Activated naive CD4-positive, alpha-beta T cell (primary cell): ENCODE measurements at places on chromosomes 13 and 19.

DNA sequence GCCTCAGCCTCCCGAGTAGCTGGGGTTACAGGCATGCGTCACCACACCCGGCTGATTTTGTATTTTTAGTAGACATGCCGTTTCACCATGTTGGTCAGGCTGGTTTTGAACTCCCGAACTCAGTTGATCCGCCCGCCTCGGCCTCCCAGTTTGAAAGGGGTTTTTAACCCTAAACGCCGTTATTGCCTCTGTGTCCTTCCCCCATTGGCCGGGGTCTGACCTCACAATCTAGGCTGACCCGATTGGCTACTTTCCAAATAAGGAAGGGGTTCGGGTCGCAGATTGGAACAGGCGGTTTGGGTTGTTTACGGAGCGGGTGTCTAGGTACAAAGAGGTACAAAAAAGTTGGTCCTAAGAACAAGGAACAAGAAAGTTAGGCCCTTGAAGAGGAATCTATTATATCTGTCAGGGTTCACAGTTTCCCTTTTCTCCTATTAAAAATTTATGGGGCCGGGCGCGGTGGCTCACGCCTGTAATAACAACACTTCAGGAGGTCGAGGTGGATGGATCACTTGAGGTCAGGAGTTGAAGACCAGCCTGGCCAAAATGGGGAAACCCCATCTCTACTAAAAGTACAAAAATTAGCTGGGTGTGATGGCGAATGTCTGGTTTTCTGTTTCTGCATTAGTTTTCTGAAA lies 1.0 kb downstream of the ZNF253 start:
- no peak for DNase-seq

DNA sequence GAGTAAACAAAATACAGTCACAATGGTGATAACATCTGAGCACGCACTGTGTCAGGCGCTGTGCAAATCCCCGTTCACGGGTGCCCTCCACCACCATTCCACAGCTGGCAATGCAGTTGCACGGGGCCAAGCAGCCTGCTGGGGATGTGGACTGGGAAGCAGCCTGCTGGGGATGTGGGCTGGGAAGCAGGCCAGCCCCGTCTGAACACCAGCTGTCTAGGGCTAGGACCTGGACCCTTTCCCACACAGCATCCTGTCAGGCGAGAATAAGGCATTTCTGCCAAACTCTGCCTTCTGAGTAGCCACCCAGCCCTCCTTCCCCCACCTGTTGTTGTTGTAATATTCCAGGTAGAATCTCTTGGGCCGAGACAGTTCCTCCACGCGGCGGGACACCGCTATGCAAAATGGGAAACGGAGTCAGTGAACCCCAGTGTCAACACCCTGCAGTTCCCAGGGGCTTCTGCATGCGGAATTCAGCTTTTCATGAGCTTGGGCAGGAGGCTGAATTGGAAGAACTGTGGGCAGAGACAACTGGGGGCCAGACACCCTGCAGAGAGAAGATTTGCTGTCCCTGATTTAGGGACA lies 27.8 kb upstream of the MIER2 start:
- no peak for DNase-seq

- no peak for DNase-seq
These were observed 436.7 kb downstream of the FGF9 start for GRCh38 chr13:22107549-22107948.

- no peak for DNase-seq
These were observed 1721.4 kb downstream of the PCDH9 start for GRCh38 chr13:65508745-65509144.

GRCh38 chr19:51018745-51019543 lies 565 bp downstream of the KLK10 start:
- DNase-seq = no peak

- DNase-seq = no peak
These were observed 26.4 kb downstream of the LEUTX start for GRCh38 chr19:39805104-39805503.

GRCh38 chr13:44698066-44698465 lies 121.9 kb upstream of the TSC22D1 start:
- DNase-seq = no peak

GRCh38 chr19:19224852-19225494 lies 13.2 kb downstream of the NCAN start:
- DNase-seq = peak; percentile 75

DNA sequence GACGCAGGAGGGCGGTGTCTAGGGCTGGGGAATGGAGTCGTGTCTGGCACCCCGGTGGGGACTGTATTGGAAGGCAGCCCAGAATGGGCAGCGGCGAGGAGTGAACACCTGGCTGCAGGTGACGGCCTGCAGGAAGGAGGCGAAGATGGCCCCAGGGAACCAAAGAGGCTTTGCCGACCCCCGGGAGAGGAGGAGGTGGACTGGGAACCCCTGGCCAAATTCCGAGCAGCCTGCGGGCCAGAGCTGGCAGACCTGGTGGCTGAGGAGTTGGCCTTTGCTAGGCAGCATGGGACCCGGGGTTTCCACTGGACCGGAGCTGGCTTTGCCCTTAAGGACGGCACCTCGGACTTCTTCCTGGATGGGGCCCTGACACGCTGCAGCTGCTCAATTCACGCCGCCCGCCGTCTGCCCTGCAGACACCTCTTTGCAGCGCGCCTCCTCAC lies 25.9 kb downstream of the ZSWIM9 start:
- no peak for DNase-seq

GRCh38 chr13:101691341-101691860 lies 238.9 kb downstream of the ITGBL1 start:
- no peak for DNase-seq

DNA sequence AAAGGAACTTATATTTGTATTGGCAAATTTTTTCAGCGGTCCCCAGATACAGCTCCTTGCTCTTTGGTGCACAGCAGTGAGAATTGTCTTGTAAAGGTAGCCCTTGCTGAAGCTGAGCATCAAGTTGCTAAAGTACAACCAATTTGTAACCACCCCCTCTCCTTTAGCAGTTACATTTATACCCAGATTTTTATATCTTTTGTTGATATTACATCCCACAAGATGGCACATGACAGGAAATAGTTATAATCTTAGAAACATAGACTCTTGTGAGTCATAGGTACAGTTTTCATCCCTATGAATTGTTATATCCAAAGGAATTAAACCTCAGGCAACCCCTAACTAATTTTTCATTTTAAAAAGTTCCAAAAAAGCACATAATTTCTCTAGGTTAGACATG lies 523.0 kb upstream of the SLITRK1 start:
- DNase-seq = no peak

DNA sequence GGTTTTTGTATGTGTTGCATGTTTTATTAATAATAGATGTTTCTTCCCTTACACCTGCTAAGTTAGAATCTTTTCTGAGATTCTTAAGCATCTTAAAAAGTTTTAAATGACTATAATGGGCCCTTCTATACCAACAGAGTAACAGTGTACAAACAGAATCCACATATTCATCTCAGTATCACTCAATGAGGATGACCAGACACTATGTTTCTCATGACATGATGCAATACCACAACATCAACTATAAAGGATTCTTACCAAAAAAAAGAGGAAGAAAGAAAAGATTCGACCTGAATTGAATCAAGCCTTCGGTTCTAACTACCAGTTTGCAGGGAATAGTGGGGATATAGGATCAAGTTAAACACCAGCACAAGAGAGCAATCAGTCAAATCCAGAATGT lies 56.5 kb downstream of the INTS6 start:
- no peak for DNase-seq

GRCh38 chr19:46491975-46492682 lies 3.5 kb downstream of the PNMA8B start:
- DNase-seq = no peak

- no peak for DNase-seq
These were observed 95.2 kb downstream of the TDRD3 start for GRCh38 chr13:60492187-60492586.

DNA sequence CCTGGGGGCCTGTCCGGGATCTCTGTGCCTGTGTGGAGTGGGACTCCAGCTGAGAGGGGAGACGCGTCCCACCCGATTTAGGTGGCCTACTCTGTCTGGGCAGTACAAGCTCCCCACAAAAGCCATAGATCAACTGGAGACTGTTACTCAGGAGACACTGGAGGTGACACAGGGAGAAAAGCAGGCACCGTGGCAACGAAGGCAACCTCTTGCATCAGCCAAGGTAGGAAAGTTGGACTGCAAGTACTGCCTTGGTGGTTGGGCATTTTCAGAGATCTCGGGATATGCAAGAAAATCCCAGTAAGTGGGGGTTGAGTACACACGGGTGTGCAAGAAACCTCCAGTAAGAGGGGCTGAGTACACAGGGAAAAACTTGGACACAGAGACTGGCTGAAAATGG lies 1060.0 kb upstream of the MIR17HG start:
- DNase-seq = no peak

GRCh38 chr19:2129486-2129885 lies 21.9 kb downstream of the AP3D1 start:
- no peak for DNase-seq

DNA sequence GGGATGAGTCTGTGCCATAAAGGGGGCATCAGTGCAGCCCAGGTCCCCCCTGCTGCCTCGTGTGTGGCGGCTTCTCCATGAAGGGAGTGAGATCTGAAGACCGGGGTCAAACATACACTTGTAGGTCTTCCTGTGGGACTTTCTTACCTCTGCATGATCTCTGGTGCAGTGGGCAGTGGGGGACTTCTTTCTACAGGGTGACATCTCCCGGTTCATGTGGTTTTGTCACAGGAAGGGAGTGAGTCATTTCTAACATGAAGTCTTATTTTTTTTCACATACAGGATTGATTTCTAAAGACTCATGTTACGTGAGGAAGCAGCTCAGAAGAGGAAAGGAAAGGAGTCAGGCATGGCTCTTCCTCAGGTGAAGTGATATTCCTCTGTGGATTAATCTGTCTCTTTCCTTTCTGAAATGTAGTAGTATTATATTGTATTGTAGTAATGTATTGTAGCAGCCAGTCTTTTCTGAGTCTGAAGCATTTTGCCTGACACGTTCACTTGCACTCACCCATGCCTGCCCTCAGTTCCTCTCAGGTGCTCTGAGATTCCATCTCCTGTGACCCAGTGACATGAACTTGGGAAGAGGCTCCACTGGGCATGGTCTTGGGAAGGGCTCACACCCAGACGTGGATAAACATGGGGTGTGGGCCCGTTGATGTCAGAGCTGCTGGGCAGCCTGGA lies 15.7 kb downstream of the ZNF808 start:
- DNase-seq = no peak

DNA sequence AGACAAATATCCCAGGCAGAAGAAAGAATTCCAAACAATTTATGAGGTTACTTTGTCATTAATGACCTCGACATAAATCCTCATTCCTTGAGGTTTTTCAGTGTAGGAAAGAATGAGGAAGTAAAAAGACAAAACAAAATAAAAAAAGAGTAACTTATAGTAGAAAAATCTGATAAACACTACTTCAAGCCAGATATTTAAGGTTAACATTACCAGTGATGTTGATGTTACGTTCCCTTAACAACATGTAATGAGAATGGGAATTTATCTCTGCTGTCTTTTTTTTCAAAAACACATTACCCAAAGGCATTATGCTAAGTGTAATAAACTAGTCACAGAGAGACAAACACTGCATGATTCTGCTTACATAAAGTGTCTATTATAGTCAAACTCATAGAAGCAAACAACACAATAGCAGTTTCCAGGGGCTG lies 935.1 kb downstream of the SLITRK1 start:
- no peak for DNase-seq

DNA sequence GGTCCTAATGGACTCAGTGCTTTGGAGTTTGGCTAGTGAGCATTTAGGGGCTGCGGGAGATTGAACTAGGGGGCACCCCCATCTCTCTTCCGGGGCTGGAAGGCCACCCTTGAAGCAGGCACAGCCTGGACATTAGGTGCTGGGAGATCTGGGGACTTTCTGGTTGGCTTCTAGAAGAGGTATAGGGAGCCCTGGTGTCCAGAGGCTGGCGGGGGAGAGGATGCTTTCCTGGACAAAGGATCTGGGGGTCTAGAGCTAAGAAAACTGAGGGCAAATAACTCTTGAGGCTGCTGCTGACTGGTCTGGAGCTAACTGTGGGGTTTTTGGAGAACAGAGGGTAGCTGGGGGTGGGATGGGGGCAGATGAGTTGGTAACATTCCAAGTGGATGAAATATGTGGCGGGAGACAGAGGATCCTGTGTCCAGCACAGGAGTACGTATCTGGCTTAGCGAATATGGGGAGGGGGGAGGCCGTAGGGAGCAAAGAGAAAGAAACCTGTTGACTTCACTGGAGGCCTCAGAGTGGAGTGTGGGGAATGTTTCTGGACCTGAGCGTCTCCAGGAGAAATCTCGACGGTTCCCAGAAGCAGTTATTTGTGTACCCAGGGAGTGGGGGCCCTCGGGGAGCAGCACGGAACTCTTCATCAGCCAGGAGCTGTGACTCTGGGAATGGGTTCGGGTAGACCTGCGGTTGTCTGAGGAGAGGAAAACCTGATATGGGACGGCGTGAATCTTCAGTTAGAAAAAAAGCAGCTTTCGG lies 1.4 kb downstream of the HNRNPUL1 start:
- DNase-seq = no peak

DNA sequence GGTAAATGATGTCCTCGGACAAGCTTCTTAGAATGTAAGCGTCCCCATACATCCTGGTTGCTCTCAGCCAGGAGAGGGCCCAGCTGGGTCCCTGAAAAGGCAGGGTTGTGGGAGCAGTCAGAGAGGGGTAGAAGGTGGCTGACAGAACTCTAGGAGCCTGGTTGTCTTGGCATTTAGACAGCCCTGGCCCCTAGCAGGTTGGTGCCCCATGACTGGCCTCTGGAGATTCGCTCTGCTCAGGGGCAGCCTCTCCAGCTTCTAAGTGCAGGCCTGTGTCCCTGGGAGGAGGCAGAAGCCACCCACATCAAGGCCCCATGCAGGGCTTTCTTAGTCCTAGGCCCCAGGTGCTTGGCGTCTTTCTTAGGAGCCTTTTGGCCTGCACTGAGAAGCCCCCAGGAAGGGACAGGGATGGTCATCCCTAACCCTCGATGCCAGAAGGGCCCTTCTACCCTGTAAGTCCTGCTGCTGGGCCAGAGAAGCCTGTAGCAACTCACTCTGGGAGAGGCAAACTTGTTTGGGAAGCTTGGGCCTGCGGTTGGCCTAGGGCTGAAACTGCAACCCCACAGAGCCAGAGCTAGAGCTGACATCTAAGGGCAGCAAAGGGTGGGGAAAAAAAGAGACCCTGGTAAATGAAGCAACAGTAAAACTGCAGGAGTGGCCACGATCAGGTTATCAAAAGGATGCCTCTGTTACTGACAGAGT lies 2.8 kb upstream of the CDX2 start:
- DNase-seq = no peak
